ENCODE measurements at places on chromosomes 2 and 18.
A peak's percentile ranks its signal among the peaks of the same experiment; 100 is the strongest.

- DNase-seq = no peak
Observed at GRCh38 chr2:238108423-238109183, 8.5 kb downstream of the ESPNL start.

GRCh38 chr18:47871288-47871687 is 59.2 kb downstream of the SMAD2 start:
- no peak for DNase-seq

DNA sequence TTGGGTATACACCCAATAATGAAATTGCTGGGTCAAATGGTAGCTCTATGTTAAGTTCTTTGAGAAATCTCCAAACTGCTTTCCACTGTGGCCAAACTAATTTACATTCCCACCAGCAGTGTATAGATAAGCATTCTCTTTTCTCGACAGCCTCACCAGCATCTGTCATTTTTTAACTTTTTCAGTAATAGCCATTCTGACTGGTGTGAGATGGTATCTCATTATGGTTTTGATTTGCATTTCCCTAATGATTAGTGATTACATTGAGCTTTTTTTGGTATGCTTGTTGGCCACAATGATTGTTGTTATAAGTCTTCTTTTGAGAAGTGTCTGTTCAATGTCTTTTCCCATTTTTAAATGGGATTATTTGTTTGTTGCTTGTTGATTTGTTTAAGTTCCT is 50.4 kb upstream of the EPAS1 start:
- DNase-seq = no peak

DNA sequence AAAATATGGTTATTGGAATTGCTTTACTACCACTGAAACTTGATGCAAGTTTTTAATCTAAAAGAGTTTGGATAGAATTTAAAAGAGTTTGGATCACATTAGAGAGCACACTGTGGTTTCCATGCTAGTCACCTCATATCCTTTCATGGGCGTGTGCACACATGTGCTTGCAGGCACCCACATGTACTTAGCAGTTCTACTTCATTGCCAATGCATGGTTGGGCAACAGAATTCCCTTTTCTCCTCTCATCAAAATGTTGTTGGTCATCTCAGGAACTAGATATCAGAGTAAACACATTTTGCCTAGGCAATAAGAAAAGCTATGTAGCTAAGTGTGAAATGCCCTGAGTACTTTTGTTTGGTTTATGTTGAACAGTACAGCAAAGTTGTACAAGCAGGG is 254.1 kb upstream of the RASGRP3 start:
- no peak for DNase-seq

DNA sequence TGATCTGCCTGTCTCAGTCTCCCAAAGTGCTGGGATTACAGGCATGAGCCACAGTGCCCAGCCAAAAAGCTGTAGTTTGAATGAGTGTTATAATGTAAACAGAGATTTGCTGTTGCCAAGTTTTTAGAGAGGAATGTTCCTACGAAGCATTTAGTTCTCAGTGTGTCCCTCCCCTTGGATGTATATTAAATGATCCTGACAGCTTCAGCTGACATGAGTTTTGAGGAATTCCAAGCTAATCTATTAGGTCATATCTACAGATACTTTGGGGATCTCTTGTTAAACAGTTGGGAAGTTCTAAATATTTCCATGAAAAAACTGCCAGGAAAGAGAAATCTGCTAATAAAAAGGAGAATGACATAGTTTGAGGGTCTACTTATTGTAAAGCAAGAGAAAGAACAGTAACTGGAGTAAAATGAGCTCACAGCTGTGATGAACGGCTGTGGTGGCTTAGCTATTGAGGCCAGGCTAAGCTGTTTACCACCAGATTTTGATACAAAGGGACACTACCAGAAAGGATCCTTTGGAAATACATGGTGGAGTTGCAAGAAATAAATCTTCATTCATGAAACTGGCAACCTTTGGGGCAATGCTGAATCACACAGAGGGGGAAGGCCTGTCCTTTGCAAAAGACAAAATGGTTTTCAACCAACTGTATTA is 2.6 kb upstream of the STON1 start:
- peak; percentile 63 for DNase-seq

- no peak for DNase-seq
Observed at GRCh38 chr2:119440501-119440870, 8.8 kb downstream of the TMEM37 start.

GRCh38 chr2:127859712-127860085 is 1.7 kb upstream of the POLR2D start:
- no peak for DNase-seq

Measured in fibroblast of upper back skin (primary cell).